ENCODE measurements at places on chromosomes 7 and 10.

GRCh38 chr10:71854031-71854430 lies 3.0 kb upstream of the PSAP start:
- DNase-seq: no peak

- DNase-seq: no peak
Measured at GRCh38 chr10:15760681-15761080, 41.0 kb upstream of the ITGA8 start.

GRCh38 chr10:21243748-21244257 lies 281.7 kb downstream of the SKIDA1 start:
- DNase-seq: no peak

DNA sequence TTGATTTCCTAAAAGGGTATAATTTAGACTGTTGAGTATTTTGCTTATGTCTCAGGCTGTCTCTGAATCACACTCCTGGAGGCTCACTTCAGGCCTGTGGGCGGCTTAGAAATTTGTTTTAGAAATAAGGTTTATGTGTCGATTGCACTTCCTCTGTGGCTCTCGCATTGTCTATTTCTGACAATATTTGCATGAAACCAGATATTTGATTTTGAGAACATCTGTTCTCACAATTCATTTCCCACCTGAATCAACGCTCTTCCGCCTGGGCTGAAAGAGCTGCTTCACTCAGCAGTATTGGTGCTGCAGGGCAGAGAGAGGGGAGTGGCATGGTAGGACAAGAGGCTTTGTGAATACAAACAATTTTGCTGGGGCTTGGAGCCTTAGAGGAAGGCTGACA lies 262.0 kb downstream of the ADRA2A start:
- DNase-seq: no peak

GRCh38 chr10:100372415-100373297 lies 25.6 kb downstream of the SCD start:
- DNase-seq: no peak
